ENCODE measurements at places on chromosomes 2 and 18.

GRCh38 chr18:46302528-46303485 is 198.6 kb downstream of the HAUS1 start:
- DNase-seq: no peak

DNA sequence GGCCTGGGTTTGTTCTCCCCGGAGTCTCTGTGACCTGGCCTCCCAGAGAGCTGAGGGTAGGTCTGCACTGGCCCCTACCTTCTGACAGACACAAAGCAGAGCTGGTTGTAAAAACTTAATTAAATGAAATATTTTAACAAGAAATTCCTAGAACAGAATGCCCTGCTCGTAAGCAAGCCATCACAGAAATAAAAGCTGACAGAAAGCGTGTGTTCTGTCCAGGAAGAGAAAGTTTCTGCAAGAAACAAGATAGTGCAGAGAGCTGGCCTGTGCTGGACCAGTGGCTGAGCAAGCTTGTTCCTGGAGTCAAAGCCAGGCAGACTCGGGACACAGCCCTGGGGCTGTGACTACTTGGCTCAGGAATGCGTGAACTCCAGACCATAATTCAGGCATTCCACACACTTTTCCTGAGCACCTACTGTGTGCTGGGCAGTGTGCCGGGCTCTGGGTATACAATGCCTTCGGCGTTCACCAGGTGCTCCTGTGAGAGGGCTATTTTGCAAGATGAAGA is 51.6 kb downstream of the APOB start:
- DNase-seq: no peak

GRCh38 chr2:70937866-70938585 is 2.3 kb downstream of the ATP6V1B1 start:
- no peak for DNase-seq

DNA sequence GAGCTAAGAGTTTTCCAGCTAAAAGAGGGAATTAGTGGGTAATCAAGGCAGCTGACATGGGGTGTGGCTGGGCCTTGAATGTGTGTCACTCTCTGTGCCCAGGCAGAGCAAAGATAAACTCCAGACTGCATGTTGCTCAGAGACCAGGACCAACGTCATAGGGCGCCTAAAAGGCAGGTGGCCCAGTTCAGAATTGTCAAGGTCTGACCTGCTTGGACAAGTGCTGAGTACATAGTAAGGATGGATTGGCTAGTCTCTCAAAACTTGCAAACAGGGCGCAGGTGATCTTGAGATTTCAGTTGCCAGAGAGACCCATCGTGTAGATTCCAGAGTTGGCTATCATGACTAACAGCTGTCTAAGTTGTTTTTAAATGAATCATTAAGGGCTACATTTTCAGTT is 19.0 kb downstream of the CLUL1 start:
- no peak for DNase-seq

DNA sequence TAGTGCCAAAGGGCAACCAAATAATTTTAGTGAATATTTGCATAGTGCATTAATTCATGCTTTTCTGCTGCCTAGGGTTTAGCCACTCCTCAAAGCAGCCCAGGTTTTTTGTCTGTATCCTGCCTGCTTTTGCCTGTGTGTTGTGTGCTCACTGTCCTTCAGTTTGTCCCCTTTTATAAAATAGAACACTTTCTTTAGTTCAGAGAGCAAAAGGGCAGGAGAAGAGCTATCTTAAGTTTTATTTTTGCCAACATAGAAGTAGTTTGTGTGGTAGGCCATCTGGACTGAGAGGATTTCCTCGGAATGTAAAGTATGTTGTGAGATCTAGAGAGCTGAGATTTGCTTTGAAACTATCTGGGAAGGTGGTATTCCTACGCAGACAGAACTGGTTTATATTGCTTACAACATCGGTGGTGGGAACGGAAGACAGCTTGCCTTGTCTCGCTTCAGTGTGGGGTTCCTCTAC is 64.9 kb downstream of the EML4 start:
- peak; percentile 22 for DNase-seq

DNA sequence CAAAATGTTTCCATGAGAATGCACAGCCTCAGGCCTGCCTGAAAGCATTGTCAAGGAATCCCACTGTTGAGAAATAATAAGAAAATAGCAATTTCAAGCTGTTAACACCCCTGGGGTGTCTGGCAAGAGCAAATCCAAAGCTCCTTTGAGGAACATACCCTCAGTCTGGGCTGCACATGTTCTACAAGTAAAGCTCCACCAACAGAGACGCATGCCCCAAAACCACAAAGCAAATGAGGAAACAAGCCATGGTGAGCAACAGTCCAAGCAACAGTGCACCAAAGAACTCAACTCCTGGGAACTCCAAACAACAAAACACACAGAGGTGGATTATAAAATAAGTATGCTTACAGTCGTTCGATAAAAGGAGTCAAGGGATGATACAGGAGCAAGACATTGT is 40.3 kb downstream of the CYP27C1 start:
- no peak for DNase-seq

GRCh38 chr2:157196956-157197355 is 60.5 kb upstream of the GALNT5 start:
- no peak for DNase-seq

DNA sequence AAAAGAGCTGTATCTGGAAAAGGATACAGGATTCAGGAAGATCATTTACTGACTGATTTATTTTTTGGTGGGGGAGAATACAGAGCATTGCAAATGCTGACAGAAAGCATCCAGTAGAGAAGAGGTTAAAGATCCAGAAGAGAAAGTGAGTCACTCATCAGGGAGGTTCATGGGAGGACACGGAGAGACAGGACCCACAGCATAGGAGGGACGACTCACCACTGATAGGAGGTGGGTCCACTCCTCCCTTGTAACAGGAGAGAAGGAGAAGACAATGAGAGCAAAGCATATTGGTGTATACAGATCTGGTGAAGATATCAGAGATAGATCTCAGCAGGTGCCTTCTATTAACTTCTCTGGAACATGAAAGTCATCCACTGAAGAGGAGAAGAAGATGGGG is 142.4 kb upstream of the AQP4 start:
- DNase-seq: no peak

GRCh38 chr2:216425008-216425787 is 12.9 kb downstream of the SMARCAL1 start:
- no peak for DNase-seq

DNA sequence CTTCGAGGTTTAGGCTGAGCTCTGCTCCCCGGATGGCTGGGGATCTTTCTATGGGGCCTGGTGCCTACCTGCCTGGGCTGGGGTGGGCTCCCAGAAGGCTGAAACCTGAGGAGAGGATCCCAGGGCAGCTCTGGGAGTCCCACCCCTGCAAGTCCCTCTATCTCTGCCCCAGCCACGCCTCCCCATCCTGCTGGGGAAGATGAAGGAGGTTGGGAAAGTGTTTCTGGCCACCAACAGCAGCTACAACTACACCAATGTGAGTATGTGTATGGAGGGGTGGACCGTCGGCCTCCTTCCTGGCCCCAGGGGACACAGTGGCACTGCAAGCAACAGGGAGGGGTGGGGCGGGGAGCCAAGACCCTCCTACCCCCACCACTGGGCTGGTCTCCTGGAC is 2.7 kb downstream of the NT5DC4 start:
- no peak for DNase-seq

GRCh38 chr2:192025637-192026036 is 169.1 kb downstream of the TMEFF2 start:
- no peak for DNase-seq

DNA sequence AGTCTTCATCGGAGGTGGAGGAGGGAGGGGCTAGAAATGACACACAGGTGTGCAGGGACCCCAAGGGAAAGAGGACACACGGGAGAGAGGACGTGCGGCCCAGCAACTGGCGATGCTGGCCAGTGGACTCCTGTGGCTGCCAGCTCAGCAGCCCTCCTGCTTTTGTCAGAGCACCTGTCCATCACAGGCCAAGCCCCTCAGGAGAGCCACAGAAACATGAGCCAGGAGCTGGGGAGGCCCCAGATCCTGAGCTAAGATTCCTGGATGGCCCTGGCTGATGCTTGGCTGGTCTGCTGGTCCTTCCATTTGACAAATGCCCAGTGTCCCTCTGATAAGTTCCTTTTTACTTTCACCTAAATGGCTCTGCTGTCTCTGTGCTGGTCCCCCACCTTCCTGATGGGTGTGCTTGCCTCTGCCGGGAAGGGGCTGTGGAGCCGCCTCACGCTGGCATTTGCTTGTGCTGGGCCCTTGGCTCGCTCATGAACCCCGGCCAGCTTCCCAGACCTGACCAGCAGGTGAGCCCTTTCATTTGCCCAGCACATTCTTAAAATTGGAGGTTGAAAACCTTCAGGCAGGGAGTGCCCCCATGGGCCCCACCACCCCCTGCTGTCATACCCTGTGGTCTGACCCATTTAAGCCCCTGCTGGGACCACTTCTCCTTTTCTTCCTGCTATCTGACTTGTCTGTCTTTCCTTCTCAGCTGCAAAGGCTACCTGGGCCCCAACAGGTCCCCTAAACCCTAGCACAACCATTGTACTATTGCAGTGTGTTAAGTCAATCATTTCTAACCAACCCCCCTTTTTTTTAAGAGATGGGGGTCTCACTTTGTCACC is 37.3 kb downstream of the CYP27C1 start:
- DNase-seq: no peak

GRCh38 chr2:160878618-160879017 is 281.6 kb upstream of the TANK start:
- no peak for DNase-seq

- no peak for DNase-seq
These were observed 115.5 kb downstream of the LAMA1 start for GRCh38 chr18:7002107-7002506.

- no peak for DNase-seq
These were observed 284.8 kb upstream of the CYRIA start for GRCh38 chr2:16950436-16950835.

DNA sequence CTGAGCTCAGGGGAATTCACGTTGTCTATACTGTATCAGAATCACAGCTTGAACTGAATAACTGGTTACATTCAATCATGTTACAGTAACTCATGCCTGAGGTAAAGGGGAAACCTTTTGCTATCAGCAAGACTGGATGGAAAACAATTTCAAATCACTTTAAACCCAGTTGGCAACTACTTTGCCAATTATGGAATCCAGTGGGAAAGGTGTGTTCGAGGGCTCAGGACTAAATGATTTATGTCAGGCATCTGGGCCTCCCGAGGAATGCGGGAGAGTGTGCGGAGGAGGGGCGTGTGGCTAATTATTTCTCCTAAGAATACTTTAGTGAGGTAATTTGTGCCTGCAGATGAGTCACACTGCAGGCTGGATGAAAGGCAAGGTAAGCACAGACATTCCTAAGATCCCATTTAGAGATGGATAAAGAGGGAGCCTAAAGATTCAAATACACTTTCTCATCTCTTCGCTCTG is 100.1 kb downstream of the HRH4 start:
- no peak for DNase-seq

DNA sequence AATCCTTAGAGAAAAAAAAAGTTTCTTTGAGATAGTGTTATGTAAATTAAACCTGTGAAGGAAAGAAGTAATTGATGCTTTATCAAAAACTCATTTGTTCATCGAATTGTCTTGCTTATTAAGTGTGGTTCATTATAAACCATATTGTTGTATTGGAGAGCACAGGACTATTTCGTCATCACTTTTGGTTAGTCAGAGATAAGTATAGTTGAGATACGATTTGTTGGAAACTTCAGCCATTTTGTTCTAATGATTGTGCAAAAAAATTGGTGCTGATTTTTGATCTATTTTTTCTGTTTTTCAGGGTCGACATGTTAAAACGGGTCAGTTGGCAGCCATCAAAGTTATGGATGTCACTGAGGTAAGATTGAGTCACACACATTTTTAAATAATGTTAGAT is 92.9 kb downstream of the MAP4K4 start:
- DNase-seq: no peak

DNA sequence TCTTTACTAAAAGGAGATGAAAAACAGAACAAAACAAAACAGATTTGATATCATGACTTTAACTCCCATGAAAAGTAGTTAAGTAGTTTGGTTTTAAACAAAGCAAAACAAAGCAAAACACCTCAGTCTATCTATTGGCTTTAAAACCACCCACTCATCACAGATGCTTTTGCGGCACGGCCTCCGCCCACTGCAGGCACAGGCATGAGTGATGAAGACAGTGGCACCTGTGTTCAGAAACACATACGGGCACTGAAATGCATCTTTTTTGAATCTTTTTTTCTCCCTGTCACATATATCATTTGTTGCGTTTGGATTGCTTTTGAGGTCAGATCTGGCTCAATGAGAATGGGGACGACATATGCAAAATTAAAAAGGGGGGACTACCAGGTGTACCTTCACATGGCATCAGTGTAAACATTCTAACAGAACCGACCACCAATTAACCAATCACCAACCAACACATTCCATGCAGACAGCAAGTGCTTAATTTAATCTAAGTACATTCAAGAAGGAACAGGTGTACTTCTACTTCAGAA is 147.4 kb upstream of the REV1 start:
- DNase-seq: no peak

DNA sequence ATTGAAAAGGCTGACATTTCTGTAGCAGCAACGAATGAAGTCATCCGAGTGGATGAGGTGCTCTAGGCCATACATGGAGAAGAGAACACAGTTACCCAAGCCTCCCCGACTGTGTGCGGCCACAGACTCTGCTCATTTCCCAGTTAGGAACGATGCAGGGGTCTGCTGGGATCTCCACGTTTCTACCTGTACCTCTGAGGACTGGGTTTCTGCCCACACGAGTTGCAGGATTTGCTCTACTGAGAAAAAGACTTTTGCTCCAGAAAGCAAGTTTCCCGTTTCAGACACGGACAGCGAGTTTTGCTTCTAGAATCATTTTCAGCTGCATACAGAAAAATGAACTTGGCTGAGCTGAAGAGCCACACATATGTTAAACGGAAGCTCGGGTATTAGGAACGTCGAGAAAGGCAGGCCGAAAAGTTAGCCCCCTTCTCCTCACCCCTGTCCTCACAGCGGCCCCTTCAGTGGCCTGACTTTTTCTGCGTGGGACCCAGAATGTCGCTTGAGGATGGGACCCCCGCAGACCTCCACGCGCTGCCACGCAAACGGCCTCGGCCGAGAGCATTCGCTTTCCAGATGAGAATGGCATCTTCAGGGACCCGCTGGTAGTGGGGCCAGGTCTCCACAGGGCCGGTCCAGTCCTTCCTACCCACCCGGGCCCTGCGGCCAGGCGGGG is 582 bp upstream of the RAB31 start:
- no peak for DNase-seq

GRCh38 chr2:65314801-65315441 is 87.3 kb downstream of the ACTR2 start:
- no peak for DNase-seq

DNA sequence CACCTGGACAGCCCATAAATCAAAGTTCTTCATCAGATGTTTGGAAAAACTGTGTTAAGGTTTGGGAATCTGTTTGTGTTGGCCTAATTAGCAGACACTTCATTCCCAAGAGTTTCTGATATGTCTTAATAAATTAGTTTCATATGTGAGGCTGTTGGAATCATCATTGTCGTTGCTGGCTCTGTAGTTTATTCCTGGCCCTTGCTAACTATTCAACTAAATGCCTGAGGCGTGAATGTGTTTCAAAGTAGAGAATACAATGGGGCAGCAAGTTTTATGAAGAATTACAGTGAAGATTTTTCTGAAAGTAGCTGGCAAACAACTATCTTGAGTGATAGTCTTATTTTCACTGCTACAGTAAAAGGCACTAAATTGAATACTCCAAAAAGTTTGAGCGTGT is 141.1 kb downstream of the PARD3B start:
- DNase-seq: no peak
